ENCODE measurements at places on chromosomes 1 and 21.
A peak's percentile ranks its signal among the peaks of the same experiment; 100 is the strongest.

DNA sequence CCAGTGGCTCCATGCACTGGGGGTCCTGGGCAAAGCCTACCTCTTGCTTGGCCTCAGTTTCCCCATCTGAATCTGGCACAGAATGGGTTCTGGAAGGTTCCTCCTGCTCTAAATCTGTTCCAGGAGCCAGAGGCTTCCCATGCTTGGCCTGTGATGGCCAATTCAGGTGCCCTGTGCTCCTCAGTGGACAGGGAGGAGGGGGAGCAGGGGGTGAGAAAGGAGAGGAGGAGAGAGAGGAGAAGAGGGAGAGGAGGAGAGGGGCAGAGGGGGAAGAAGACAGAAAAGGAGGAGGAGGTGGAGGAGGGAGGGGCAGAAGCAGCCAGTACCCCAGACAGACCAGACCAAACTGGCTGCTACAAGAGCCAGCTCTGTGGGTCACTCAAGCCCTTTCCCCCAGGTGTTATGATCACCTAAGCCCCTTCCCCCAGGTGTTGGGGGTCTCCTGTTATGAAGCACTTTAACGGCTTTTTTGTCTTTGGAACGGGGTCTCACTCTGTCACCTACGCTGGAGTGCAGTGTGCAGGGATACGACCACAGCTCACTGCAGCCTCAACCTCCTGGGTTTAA is 43.7 kb downstream of the TRIM11 start:
- DNase-seq: no peak

DNA sequence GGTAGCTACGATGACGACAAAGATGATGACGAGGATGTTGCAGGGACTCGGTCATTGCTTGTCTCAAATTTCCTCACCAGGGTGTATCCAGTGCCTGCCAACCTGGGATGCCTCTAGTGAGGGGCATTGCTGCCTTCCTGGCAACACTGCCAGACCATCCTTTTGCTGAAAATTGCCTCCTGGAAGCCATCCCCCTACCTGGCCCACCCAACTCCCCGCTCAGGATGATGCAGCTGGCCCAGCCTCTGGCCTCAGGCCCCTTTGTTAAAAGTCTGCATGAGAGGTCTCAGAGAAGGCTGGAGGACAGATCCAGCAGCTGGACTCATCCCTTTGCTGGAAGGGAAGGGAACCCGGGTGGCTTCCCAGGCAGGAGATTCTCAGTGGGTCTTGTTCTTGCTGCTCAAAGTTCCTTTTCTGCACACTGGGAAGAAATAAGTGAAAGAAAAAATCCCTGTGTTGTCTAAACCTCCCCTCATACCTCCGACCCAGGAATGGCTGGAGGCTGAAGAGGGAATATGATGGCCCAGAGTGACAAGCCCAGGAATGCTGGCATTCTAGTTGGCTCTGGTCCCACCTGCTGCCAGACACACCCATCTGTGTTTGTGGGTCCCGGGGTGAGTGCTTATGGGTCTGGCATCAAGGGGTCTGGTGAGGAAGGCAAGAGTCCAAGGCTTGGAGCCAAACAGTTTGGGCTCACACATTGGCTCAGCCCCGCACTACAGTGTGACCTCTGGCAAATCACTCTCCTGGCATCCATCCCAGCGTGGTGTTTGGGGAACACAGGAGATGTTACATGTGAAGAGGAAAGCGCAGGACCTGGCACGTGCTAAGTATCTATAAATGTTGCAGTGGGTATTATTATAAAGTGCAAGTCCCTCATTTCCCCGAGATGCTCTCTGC is 6.7 kb upstream of the FNDC5 start:
- peak; percentile 67 for DNase-seq

DNA sequence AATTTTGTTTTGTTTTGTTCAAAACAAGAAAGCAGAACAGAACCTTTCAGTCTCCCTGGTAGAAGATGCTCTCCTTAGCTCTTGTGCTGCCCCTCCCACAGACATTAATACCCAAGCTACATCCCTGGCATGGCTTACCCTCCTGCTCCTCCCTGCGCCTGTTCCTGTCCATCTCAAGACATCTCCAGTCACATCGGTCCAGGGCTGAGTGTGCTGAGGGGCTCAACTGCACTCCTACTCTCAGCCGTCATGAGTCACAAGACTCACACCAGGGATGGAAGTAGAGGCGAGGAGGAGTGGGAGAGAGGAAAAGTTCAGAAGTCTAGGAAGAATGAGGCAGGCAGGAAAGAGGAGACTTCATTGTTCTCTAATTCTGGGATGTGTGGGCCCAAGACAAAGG is 9.2 kb upstream of the TACSTD2 start:
- no peak for DNase-seq

- DNase-seq: no peak
Observed at GRCh38 chr1:168786476-168787330, 57.7 kb upstream of the DPT start.

DNA sequence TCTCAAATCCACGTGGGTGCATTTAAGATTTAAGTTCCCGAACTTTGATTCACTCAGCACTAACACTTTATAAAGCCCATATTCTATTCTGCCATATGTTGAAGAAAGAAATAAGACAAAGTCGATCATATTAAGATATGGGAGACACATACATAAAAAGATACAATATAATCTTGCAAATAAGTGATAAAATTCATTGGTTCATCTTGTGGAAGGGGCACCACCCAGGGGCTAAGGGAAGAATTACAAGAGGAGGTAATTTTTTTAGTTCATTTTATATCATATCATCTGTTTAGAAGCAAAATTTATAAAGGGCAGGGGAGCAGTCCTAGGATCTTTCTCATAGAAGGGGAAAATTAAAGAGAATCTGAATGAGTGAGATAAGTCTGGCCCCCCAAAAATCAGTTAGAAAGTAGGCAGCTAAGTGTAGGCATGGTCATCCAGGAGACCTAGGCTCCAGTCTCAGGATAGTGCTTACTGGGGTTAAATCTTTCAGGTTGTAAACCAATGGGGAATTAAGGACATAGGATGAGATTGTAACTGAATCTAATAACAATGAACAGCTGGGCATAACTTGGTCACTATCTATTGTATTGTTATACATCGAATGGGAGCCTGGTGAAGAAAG is 124.2 kb upstream of the L1TD1 start:
- no peak for DNase-seq

- DNase-seq: no peak
Observed at GRCh38 chr1:219573960-219574359, 38.9 kb downstream of the ZC3H11B start.

- DNase-seq: no peak
Observed at GRCh38 chr1:197961449-197961848, 44.3 kb downstream of the LHX9 start.

DNA sequence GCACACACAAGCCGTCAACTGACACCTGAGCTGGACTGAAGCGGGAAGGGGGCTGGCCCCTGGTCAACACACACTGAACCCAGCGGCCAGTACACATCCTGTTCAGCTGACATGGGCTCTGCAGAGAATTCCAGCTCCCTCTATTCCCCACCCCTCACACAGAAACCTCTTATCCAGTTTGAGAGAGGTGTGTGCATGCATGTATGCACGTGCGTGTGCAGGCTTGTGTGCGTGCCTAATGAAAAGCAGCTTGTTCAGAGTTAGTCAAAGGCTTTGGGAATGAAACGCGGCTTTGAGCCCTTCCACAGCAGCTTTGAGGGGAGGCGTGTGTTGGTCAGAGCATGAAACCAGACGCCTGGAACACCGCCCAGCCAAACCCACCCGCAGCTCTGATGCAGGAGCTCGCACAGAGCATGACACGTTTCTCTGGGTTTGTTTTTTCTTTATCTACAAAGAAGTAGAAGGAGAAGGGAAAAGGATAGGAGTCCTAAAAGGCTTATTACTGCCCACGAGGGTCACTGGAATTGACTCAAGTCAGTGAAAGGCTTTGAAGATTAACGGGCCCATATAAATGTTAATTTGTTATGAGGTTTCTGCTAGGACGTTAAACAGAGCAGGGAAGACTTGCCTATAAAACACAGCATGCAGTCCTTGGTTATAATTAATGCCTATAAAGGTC is 184.2 kb downstream of the ETS2 start:
- peak; percentile 66 for DNase-seq

DNA sequence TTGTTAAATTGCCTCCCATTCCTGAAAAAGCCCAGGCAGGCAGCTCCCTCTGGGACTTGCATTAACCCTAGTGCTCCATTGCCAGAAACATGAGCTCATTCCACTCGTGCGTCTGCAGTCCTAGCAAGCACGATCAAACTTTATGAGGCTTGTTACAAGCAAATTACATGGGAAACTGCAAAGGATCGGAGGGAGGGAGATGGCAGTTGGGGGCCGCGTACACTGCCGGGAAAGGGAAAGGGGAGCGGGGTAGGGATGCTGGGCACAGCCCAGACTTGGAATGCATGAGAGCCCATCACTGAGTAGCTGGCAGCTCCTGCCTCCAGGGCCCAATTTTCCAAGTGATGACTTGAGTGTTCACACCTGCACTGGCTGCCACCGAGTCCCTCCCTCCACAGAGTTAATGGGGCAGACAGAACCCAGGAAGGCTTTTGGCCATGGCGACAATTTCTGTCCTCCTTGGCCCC is 169.9 kb downstream of the BRINP2 start:
- DNase-seq: peak; percentile 76

- DNase-seq: no peak
Observed at GRCh38 chr1:89951766-89952604, 42.9 kb upstream of the ZNF326 start.

Measured in DMS79 treated with DMSO at 0.1 percent for 48 hours (cell line).